ENCODE measurements at places on chromosomes 13 and 19. TPM values are rescaled to one million over a fixed set of nuclear protein-coding genes. Genes with fewer than 3 reads are reported as not detected.

GRCh38 chr13:39751805-39752204 lies 96.3 kb downstream of the COG6 start:
- DNase-seq: no peak

MEIOSIN gene
- total RNA-seq: not detected

- DNase-seq: no peak
Measured at GRCh38 chr19:52991484-52991883, 22.2 kb upstream of the ERVV-1 start.

LCP1 gene
- 1,649 TPM for total RNA-seq

GRCh38 chr13:33123066-33123859 lies 107.0 kb downstream of the KL start:
- DNase-seq: no peak

GIPR gene
- total RNA-seq: 25.6 TPM

ZNF229 gene
- total RNA-seq: 0.15 TPM

DNA sequence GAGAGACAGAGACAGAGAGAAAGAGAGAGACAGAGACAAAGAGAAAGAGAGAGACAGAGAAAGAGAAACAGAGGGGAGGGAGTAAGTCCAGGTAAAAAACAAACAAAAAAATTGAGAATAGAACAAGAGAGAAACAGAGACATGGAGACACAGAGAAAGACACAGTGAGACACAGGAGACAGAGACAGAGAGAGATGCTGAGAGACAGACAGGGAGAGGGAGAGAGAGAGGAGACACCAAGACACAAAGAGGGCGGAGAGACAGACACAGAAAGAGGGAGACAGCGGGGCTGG lies 5.8 kb upstream of the PROZ start:
- DNase-seq: no peak

- no peak for DNase-seq
Measured at GRCh38 chr19:2726904-2727639, 5.9 kb upstream of the DIRAS1 start.

DNA sequence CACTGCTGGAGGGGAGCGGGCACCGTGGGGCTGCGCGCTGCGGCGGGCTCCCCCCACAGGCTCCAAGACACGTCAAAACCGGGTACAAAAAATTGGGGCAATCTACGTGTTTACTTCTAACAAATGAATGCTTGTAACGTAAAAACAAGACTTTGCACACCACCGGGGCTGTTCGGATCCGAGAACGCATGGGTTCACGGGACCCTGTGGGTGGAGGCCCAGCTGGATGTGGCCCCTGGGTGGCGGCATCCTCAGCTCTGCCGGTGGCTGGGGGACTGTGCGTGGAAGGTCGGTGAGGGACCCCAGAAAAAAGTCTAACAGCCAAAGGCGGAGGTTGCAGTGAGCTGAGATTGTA lies 10.3 kb upstream of the SLC7A10 start:
- DNase-seq: no peak

DNA sequence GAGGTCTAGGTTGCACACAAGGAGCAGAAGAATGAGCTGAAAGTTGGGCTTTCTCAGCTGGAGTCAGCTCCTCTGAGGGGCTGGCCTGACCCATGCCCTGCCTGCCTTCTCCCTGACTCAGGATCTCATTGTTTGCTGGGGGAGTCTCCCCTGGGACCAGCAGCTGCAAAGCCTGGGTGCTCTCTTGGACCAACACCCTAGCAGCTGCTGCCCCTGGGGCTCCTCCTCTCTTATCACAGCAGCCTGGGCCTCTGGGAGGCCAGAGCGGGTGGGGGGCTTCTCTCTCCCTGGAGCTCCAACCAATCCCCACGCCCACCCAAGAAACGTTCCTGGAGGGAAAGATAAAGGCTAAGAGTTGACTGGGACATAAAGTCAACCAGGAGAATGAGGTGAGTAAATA lies 1.6 kb upstream of the FCGBP start:
- no peak for DNase-seq

FBN3 gene
- total RNA-seq: 0.03 TPM

DNA sequence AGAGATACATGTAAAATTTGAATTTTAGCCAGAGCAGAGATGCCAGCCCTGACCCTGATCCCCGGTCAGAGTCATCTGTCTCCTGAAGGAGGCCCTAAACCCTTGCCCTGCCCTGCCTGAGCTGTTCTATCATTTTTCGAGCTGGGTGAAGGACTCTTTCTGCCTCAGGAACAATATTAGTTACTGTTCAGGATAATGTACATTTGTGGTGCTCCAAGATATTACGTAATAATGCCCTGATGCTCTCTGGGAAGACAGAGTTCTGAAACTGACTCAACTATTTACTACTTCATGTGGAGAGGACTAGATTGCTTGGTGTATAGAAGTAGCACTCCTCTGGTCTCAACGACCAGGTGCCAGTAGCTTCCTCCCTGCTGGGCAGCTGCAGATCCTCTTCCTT lies 37.9 kb upstream of the UBL3 start:
- DNase-seq: no peak

DNA sequence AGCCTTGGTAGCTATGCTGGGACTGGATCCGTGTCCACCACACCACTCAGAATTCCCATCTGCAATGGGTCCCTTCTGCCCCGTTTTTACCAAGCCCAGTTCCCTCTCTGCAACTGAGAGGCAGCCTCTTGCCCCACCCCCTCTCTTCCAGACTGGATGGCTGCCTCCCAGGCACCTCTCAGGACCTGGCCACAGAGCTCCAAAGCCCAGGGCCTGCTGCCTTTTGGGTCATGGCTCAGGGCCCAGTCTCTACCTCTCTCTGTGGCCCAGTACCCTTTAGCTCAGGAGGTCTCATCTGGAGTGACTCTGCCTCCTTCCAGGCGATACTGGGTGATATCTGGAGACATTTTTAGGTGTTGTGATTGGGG lies 10.3 kb upstream of the ZBTB7A start:
- DNase-seq: no peak

COX7A1 gene
- total RNA-seq: not detected

DNA sequence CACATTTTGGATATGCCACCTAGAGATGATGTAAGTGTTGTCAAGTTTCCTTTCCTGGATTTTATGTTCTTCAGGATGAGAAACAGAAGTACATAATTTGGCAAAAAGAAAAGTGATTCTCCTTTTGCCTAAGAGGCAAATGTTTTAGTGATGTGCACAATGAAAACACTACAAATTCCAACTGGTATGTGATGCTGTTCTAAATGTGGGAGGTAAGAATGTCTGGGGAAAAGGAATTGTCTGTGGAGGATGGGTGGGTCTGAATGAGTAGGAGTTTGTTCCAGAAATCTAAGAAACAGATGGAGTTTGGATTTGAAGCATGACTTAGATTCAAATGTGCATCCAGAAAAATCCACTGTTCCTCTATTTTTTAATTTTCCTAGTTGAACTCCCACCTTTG lies 473.6 kb upstream of the SPRY2 start:
- DNase-seq: no peak

DNA sequence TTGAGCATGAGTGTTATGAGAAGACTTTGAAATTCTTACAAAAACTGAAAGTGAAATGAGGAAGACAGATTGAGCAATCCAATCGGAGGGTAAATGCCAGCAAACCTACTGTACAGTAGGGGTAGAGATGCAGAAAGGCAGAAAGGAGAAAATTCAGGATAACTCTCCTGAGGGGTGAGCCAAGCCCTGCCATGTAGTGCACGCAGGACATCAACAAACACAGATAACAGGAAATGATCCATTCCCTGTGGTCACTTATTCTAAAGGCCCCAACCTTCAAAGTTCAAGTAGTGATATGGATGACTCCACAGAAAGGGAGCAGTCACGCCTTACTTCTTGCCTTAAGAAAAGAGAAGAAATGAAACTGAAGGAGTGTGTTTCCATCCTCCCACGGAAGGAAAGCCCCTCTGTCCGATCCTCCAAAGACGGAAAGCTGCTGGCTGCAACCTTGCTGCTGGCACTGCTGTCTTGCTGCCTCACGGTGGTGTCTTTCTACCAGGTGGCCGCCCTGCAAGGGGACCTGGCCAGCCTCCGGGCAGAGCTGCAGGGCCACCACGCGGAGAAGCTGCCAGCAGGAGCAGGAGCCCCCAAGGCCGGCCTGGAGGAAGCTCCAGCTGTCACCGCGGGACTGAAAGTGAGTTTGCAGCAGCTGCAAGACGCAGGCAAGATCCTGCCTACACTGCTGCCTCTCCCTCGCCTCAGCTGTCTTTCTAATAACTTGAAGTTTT lies at the start of gene TNFSF13B:
TSS of gene TNFSF13B (plus strand) at position 118 of the 728 bp plus-strand sequence. CDS start at position 296, 178 bp downstream.
- peak; percentile 74 for DNase-seq

KLF5 gene
- 2.7 TPM for total RNA-seq

DNA sequence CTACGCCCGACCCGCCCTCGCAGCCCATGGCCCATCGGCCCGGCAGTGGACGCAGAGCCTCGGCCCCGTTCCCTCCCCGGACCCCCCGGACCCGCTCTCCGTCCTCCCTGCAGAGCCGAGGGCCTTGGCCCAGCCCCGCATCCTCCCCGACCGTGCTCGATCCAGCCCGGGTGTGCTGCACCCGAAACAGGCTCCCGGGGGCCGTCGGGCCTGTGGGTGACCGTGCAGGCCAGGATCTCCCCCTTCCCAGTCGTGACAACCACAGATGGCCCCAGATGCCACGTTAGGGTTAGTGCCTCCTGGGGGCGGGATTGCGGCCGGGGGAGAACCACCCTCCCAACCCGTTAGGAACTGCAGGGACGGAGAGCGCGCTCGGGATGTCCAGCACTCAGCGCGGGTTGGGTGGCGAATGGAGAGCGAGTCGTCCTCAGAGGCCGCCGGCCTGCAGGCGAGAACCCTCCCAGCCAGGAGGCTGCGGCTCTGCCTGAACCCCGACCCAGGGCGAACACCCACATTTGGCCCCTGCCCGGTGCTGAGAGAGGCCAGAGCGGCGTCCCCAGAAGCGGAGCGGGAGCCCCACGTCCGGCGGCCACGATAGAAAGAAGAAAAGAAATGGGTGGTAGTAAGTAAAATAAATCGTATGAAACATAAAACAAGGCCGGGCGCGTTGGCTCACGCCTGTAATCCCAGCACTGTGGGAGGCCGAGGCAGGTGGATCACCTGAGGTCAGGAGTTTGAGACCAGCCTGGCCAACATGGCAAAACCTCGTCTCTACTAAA lies 6.7 kb upstream of the MADCAM1 start:
- DNase-seq: no peak

TTYH1 gene
- total RNA-seq: 0.36 TPM

CIC gene
- total RNA-seq: 50.6 TPM

DNA sequence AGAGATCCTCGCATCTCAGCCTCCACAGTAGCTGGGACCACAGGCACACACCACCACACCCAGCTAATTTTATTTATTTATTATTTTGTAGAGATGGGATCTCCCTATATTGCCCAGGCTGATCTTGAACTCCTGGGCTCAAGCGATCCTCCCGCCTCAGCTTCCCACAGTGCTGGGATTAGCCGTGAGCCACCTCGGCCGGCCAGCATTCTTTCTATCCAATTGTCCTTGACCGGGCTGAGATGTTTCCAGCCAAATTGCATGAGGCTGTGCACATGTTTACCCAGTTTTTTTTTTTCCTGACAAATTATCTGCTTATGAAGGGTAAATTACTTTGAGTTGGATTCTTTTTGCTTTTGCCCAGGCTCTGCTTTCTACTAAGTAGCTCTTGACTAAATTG lies 28.2 kb downstream of the UNC13A start:
- no peak for DNase-seq

VMAC gene
- total RNA-seq: 3.2 TPM

- no peak for DNase-seq
Measured at GRCh38 chr13:102846261-102847015, 606 bp downstream of the ERCC5 start.

DNA sequence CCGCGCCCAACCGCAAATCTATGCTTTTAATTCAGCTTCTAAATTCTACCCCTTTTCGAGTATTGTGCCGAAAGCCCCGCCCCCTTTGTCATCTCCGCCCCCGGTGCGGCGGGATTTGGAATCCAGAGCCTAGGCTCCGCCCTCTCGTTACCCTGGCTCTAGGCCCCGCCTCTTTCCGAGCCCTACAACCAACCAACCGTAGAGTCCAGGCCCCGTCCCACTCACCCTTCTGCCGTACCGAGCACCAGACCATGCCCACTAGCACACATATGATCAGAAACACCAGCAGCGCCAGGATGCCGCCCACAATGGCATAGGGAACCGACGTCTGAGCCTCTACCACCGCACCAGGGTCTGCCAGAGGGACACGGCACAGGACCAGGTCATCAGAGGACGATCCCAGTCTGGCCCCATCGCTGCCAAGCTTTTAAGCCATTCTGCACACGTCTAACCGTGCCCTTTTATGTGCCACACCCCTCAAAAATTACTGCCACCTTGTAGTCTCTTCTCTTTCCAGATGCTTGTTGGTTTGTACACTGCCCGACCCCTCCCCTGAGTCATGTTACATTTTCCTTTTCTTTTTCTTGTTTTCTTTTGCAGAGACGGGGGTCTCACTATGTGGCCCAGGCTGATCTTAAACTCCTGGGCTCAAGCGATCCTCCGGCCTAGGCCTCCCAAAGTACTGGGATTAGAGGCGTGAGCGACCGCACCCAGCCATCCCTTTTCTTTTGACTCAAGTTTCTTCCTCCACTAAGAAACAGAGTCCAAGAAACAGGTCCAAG lies 4.7 kb upstream of the ZNF428 start:
- DNase-seq: no peak

SULT2A1 gene
- 0.16 TPM for total RNA-seq

DNA sequence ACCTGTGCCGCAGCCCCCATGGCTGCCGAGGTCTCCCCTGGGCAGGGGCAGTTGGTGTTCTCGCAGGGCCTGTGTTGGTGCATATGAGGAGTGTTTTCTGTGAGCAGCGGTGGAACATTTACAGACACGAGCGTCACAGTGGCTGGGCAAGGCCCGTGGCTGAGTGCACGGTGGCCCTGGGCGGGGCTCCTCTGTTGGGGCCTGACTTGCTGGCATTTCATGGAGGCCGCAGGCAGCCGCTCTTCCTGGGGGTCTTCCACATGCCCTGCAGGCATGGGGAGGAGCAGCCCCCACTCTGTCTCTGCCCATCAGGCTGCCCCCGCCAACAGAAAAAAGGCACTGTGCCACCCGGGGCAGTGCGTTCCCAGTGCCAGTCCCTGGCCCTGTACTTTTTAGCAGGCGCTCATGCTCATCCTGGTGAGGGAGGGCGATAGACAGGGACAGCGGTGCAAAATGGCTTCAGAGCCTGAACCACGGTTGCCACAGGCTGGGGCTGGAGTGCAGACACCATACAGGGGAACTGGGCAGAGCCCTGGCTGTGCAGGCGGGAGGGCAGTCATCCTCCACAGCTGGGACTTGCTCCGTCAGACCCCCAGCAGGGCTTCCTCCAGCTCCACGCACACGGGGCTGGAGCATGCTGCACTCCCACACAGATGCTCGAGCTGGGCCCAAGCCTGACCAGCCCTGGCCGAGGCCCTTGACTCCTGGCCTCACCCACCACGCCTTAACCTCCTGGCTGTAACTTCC lies 23.5 kb downstream of the TFDP1 start:
- DNase-seq: no peak

GRCh38 chr19:31574251-31574973 lies 225.2 kb upstream of the TSHZ3 start:
- no peak for DNase-seq

GRCh38 chr13:27252467-27252866 lies 1.1 kb downstream of the RPL21 start:
- DNase-seq: no peak

RABAC1 gene
- 71.2 TPM for total RNA-seq

Measured in GM12878 (cell line).